ENCODE measurements at places on chromosomes 4 and X. TPM values are rescaled to one million over a fixed set of nuclear protein-coding genes. Genes with fewer than 3 reads are reported as not detected.

Gene MAGEE2
- total RNA-seq = 0.67 TPM

Gene LRP2BP
- total RNA-seq = 0.14 TPM

Gene TASL
- total RNA-seq = 1.4 TPM

Gene MND1
- total RNA-seq = not detected

Gene SPRY1
- total RNA-seq = 12.6 TPM

Gene MOB1B
- total RNA-seq = 12.3 TPM

Gene GIMD1
- not detected for total RNA-seq

Gene WAS
- total RNA-seq = 5.8 TPM

DNA sequence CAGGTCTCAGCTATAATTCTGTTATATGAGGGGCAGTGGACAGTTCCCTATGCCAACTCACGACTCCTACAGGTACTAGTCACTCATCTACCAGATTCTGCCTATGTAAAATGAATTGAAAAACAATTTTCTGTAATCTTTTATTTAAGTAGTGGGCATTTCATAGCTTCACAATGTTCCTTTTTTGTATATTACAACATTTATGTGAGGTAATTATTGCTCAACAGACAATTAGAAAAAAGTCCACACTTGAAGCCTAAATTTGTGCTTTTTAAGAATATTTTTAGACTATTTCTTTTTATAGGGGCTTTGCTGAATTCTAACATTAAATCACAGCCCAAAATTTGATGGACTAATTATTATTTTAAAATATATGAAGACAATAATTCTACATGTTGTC is 20.4 kb downstream of the EREG start:
- no peak for DNase-seq
- H3K4me1 ChIP-seq = no peaks in the 10 kb centered on the region
- no peaks in the 10 kb centered on the region for H3K27me3 ChIP-seq

DNA sequence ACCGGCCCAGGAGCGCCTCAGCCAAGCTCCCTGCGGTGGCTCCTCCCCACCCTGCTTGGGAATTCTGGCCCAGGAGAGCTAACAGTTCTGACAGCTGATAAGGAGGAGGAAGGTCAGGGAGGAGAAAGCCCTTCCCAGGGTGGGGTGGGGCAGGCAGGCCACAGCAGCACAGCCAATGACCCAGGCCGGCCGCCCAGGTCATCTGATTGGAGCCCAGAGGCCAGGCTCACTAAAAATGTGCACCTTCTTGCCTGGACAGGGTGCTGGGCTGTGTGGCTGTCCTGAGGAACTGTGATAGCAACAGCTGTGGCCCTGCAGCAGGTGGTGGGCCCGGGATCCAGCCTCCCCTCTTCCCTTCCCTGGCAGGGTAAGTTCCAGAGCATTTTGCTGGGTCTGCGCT is 17.2 kb upstream of the SH3TC1 start:
- no peak overlapping the region for H3K27ac ChIP-seq
- peak; percentile 77 for DNase-seq
- no peaks in the 10 kb centered on the region for H3K27me3 ChIP-seq
- H3K4me1 ChIP-seq = peaks cover 17% of the 10 kb centered on the region
- H3K4me3 ChIP-seq = no peak overlapping the region

DNA sequence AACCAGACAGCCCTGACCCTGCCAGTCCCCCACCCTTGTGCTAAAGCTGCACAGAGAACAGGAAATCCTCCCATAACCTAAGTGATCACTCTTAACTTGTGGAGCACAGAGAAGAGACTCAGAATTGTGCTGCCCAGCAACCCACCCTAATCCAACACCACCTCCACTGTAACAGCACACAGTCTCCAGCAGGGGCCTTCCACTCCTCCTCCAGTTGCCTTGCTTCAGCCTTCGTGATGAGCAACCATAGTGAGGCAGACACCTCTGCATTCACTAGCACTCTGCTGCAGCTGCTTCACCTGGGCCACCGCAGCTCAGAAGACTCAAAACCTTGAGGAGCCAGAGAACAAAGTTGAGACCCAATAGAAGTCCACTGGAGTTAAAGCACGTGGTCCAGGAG is 7.9 kb upstream of the UGT2B4 start:
- H3K27me3 ChIP-seq = no peaks in the 10 kb centered on the region
- H3K27ac ChIP-seq = no peak overlapping the region

DNA sequence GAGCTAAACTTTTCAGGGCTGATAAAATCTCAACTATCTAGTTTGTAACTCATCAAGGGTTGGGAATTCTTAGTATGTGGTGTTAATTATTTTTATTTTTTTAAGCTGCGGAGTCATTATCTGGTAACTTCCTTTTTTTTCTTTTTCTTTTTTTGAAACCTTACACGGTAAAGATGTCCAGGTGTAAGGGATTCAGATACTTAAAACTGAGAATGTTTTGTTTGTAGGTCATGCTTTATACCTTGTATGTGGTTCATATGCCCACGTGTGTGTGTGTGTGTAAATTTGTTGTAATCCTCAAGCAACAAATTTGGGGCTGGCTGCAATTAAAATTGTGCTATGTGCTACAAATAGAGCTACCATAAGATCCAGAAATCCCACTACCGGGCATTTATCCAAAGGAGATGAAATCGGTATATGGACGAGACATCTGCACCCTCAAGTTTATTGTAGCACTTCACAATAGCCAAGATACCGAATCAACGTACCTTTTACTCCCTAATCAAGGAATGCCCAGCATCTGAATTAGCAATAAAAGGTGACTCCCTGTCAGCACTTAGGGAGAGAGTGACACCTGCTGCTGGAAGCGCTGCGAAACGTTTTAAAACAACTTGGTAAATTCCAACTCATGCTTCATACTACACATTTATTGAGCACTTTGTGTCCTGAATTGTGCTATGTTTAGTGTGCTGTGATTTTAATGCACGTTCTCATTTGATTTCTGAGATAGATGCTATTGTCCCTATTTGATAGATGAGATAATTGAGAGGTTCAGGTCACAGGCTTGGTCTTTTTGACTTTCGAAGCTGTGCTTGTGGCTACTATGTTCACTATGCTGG is 16.1 kb downstream of the MSMO1 start:
- no peak for DNase-seq
- H3K36me3 ChIP-seq = no peaks in the 10 kb centered on the region
- H3K4me3 ChIP-seq = no peak overlapping the region
- no peaks in the 10 kb centered on the region for H3K27me3 ChIP-seq

GRCh38 chrX:124282580-124282979 is 49.9 kb upstream of the TEX13D start:
- H3K4me1 ChIP-seq = no peaks in the 10 kb centered on the region
- no peak overlapping the region for H3K4me3 ChIP-seq
- DNase-seq = no peak
- no peaks in the 10 kb centered on the region for H3K36me3 ChIP-seq
- H3K27ac ChIP-seq = no peak overlapping the region

- no peaks in the 10 kb centered on the region for H3K27me3 ChIP-seq
- H3K27ac ChIP-seq = no peak overlapping the region
- no peak overlapping the region for H3K4me3 ChIP-seq
These were observed 183.2 kb downstream of the RAP1GDS1 start for GRCh38 chr4:98444371-98444770.

DNA sequence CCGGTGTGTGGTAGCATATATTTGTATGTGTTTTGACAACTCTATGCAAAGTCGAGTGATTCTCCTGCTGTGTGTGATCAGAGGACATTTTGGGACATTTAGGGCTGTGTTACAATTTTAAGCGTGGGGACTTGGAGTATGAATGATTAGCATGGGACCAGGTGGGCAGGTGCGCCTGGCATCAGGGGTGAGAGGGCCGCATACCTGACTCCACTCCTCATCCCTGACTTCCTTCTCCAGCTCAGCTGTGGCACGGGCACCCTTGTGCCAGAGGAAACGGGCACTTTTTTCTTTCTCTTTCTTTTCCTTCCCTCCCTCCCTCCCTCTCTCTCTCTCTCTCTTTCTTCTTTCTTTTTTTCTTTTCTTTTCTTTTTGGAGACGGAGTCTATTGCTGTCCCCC is 15.7 kb upstream of the PLCXD1 start:
- H3K4me3 ChIP-seq = no peak overlapping the region
- H3K36me3 ChIP-seq = no peaks in the 10 kb centered on the region
- peaks cover 7% of the 10 kb centered on the region for H3K4me1 ChIP-seq
- H3K27ac ChIP-seq = no peak overlapping the region
- H3K27me3 ChIP-seq = no peaks in the 10 kb centered on the region

- no peaks in the 10 kb centered on the region for H3K36me3 ChIP-seq
- H3K4me3 ChIP-seq = no peak overlapping the region
- no peak for DNase-seq
- H3K27me3 ChIP-seq = no peaks in the 10 kb centered on the region
- no peak overlapping the region for H3K27ac ChIP-seq
These were observed 259.1 kb downstream of the CAMK2D start for GRCh38 chr4:113502476-113502875.

DNA sequence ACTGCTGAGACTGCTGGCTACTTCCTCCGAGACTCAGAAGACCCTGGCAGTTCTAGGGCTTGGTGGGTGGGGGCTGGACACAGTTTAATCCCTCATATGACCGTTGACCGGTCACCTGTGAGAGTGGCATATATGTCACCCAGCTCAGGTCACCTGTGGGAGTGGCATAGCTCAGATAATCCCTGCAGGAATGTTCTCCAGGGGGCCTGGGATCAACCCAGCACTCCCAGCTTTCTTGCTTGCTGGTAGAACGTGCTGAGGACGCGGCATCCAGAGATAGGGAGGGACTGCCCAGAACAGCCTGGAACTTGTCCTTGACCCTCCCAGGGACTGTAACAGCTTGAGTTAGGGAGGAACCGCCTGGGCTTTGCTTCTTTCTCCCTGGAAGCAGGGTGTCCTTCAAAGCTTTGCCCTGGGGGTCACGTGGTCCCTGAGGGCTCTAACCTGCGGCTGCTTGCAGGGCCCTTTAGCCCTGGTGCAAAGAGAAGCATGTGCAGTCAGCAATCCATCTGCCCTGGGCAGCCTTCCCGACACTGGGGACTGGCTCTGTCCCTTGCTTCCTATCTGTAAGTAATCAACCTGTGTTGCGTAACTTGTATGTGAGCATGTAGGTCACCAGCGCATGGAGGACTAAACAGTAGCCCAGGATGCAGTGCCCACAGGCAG is 55.3 kb downstream of the ZFYVE28 start:
- H3K36me3 ChIP-seq = no peaks in the 10 kb centered on the region
- H3K4me3 ChIP-seq = no peak overlapping the region
- DNase-seq = peak; percentile 94
- H3K27ac ChIP-seq = peak overlapping the region; percentile 89
- H3K4me1 ChIP-seq = peaks cover 25% of the 10 kb centered on the region
